ENCODE measurements at places on chromosomes 5 and 9.

GRCh38 chr9:72292256-72292682 is 72.7 kb downstream of the ZFAND5 start:
- no peak for DNase-seq

DNA sequence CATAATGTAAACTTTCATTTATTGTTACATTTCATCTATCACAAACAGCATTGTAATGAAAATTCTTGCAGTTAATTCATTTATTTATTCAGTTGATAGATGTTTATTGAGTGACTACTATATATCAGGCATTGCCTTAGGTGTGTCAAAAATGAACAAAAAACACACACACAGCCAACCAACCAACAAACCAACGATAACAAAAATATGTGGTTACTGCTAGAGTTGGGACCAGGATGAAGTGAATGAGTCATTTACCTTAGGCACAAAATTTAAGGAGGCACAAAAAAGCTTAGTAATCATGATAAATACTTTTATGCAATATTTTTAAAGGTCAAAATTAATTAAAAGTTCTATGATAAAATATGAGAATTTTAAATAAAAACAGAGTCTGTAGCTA is 223.4 kb downstream of the CSNK1G3 start:
- no peak for DNase-seq

DNA sequence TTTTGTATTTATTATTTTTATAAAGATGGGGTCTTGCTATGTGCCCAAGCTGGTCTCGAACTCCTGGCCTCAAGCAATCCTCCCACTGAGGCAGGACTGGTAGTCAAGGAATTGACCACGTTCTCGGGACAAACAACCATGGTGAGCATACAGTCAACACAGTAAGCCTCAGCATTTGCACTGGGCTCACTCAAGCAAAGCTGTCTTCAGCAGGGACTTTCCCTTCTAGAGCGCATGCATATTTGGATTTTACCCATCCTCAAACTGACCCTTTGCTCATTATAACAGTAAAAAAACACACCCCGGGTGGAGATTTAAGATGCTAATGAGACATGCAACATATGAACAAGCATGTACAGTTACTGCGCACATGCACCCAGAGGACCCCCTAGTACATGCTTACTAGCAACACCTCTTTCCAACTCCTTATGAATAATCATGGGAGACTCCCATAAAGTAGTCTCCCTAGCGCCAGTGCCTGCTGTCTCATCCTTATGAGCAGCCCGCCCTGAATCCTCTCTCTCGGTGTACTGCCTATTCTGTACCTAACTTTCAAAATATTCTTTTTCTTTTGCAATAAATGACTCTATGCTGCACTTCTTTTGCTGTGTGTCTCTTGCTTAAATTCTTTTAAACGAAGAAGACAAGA is 41.5 kb downstream of the C5orf22 start:
- DNase-seq = no peak

GRCh38 chr9:120485788-120486187 is 94.2 kb downstream of the CDK5RAP2 start:
- no peak for DNase-seq

GRCh38 chr9:82923092-82923911 is 139.6 kb downstream of the RASEF start:
- DNase-seq = no peak

GRCh38 chr9:14242150-14242805 is 71.7 kb downstream of the NFIB start:
- no peak for DNase-seq

DNA sequence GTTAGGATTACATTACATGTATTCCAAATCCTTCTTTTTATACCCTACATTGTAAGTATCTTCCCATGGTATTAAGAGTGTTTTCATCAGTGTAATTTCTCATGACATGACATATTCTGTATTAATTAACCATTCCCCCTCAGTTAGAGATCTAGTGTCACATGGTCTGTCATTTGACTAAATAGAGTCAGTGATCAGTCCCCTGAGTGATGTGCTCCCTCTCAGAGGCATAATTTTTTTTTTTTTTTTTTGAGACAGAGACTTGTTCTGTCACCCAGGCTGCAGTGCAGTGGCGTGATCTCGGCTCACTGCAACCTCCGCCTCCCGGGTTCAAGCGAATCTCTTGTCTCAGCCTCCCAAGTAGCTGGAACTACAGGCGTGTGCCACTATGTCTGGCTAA is 218.6 kb downstream of the TTLL11 start:
- DNase-seq = no peak

DNA sequence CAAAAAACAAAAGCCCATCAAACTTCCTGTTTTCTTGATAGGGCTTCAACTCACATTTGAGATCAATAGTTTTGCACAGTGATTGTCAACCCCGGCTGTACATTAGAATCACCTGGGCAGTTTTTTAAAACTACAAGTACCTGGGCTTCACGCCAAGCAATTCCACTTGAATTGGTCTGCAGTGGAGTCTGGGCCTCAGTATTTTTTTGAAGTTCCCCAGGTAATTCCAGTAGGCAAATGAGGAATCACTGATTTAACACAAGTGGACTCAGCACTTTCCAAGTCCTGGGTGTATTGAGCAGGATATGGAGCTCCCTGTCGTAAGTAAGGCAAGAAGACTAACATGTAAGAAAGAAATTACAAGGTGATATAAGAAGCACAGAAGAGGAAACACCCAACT is 14.8 kb upstream of the SMIM15 start:
- DNase-seq = no peak

GRCh38 chr9:98600631-98601030 is 108.1 kb downstream of the GABBR2 start:
- DNase-seq = no peak

DNA sequence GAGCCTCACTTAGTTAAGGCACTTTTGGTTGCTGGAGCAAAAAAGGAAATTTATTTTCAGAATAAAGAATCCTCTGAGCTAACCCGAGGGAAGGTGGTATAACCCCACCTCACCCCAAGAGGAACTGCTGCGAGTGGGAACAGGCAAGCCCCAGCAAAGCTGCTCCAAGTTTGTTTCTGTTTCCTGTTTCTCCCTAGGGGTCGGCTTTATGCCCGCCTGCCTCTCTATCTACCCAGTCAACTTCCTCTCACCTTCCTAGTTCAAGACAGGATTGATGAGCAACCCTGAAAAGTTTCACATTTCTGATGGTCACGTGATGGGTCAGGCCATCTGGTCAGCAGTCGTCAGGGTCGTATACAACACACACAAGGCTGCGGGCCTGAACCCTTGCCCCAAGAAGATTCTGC is 31.1 kb downstream of the TRIO start:
- DNase-seq = no peak

GRCh38 chr5:4097199-4097598 is 501.6 kb downstream of the IRX1 start:
- DNase-seq = no peak
